ENCODE measurements at places on chromosomes 4 and X. TPM values are rescaled to one million over a fixed set of nuclear protein-coding genes. Genes with fewer than 3 reads are reported as not detected.

The HERC3 gene
- 32.3 TPM for total RNA-seq

The HELT gene
- not detected for total RNA-seq

The NFKB1 gene
- 141 TPM for total RNA-seq

The NHSL2 gene
- total RNA-seq = 1.2 TPM

The SH2D1A gene
- 47.7 TPM for total RNA-seq

The STARD8 gene
- 2.8 TPM for total RNA-seq

The SPANXC gene
- not detected for total RNA-seq

The WAS gene
- total RNA-seq = 160 TPM

The HTN1 gene
- not detected for total RNA-seq

The DRD5 gene
- not detected for total RNA-seq

The BMPR1B gene
- total RNA-seq = 0.07 TPM

The RTL5 gene
- 0.18 TPM for total RNA-seq

The FAM47E gene
- total RNA-seq = not detected

The TCEANC gene
- total RNA-seq = 9.9 TPM

The HTR2C gene
- total RNA-seq = not detected

The HEPH gene
- total RNA-seq = 0.18 TPM

The ING2 gene
- total RNA-seq = 8.8 TPM

The TMEM154 gene
- total RNA-seq = 29.7 TPM

The C4orf54 gene
- total RNA-seq = not detected

The PCYT1B gene
- total RNA-seq = 0.09 TPM

The RAI2 gene
- not detected for total RNA-seq

The RHOXF2B gene
- total RNA-seq = not detected

The ZNF718 gene
- 13.0 TPM for total RNA-seq

The ERVMER34-1 gene
- not detected for total RNA-seq

The DGKK gene
- not detected for total RNA-seq

The BST1 gene
- total RNA-seq = 2.0 TPM

The PAGE2B gene
- not detected for total RNA-seq

The RASL11B gene
- total RNA-seq = 0.16 TPM

The HMGN5 gene
- total RNA-seq = 2.3 TPM

The TSPAN7 gene
- not detected for total RNA-seq

The RPS6KA6 gene
- 0.05 TPM for total RNA-seq

The BCLAF3 gene
- total RNA-seq = 7.7 TPM

The SMIM10L2A gene
- 0.48 TPM for total RNA-seq

The CENPC gene
- total RNA-seq = 37.3 TPM

The TKTL2 gene
- not detected for total RNA-seq

The FAM149A gene
- 0.23 TPM for total RNA-seq

The TMPRSS11A gene
- total RNA-seq = not detected

The SERTM2 gene
- not detected for total RNA-seq

The BEND4 gene
- total RNA-seq = 0.05 TPM

The TLR6 gene
- 1.3 TPM for total RNA-seq

The HS6ST2 gene
- not detected for total RNA-seq

The SSX4 gene
- total RNA-seq = not detected

The EIF4E gene
- 98.3 TPM for total RNA-seq

The SYN1 gene
- total RNA-seq = 0.57 TPM

The BBS12 gene
- 1.8 TPM for total RNA-seq

The CXorf49 gene
- total RNA-seq = not detected

The XAGE2 gene
- not detected for total RNA-seq

The GYPA gene
- not detected for total RNA-seq

The JAKMIP1 gene
- 17.0 TPM for total RNA-seq

The PNCK gene
- total RNA-seq = not detected

The UCP1 gene
- not detected for total RNA-seq

The ENPEP gene
- total RNA-seq = 0.30 TPM

The ALB gene
- total RNA-seq = not detected

The CENPVL1 gene
- not detected for total RNA-seq

Data from T-helper 2 cell treated with Interferon-gamma antibody and Interleukin-4, amounts not matched to agents 100 ng/mL and 5 ng/mL, for 36 hours (primary cell).